Occipital lobe (tissue), 3 donors: ENCODE measurements at places on chromosomes 4 and X.

DNA sequence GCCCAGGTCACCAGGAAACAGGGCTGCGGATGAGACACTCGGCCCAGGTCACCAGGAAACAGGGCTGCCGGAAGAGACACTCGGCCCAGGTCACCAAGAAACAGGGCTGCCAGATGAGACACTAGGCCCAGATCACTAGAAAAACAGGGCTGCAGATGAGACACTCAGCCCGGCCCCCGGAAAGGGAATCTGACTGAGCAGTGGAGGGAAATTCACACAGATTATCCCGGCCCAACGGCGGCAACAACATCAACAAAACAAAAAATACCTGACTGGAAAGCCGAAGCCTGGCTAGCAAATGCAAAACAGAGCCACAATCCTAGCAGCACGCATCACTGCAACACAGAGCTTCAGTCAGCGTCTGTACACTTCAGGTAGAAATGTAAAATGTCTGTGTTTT is 20.7 kb downstream of the AFAP1 start:
- DNase-seq: no peak

- no peak for DNase-seq
Measured at GRCh38 chr4:80017125-80017854, 55.7 kb downstream of the ANTXR2 start.

- no peak for DNase-seq
Measured at GRCh38 chr4:144969821-144970220, 128.2 kb downstream of the ANAPC10 start.

DNA sequence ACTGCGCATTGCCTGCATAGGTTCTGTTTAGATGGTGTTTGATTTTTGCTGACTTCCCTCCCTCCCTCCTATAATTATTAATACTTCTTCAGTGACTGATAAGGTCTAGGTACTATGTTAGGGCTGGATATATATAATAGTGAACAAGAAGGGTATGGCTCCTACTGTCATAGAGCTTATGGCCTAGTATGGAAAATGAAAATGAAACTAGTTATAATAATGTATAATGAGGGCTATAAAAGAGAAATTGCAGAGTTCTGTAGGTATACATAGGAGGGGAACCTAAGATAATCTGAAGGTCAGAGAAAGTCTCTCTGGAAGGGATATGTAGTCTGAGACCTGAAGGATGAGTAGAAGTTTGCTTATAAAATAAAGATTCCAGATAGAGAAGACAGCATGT is 102.1 kb downstream of the DCK start:
- DNase-seq: no peak

GRCh38 chr4:10118048-10119004 is 1.7 kb upstream of the WDR1 start:
- no peak for DNase-seq

DNA sequence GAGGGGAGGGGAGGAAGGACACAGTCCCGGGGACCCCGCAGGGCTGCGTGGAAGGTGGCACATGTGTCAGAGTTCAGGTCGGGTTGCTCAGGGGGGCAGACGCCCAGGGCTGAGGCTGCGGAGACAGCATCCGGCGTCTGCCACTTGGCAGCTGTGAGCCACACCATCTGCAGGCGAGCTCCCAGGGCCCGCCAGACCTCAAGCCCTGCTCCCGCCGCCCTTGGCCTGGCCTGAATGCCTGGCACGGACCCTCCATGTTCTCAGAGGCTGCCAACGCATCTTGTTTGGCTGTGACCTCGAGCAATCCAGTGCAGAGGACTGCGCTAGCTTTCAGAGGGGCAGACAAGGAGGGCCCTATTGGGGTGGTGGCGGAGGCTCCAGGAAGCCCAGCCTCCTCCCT is 5.1 kb downstream of the BGN start:
- peak; percentile 28 for DNase-seq

- DNase-seq: no peak
Measured at GRCh38 chr4:3360777-3361176, 68.0 kb downstream of the RGS12 start.

GRCh38 chrX:133543654-133544053 is 128.4 kb upstream of the GPC4 start:
- DNase-seq: no peak

GRCh38 chr4:137678796-137679195 is 146.5 kb upstream of the PCDH18 start:
- no peak for DNase-seq
